ENCODE measurements at places on chromosomes 2 and 18.
A peak's percentile ranks its signal among the peaks of the same experiment; 100 is the strongest.

DNA sequence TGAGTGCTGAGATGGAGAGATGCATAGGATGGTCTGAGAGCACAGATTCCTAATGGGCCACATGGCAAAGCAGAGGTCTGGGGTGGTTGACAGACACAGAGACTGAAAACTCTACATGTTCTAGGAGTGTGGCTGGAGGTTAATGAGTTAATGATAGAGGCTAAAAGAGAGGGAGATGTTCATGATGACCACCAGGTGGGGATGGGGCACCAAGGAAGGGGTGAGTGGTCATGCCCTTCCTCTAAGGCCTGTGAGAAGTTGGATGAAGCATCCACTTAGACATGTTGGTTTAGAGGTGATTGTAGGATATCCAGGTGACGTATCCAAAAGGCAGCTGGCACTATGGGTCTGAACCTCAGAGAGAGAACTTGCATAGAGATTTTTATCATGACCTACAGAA lies 102.1 kb downstream of the LRP2 start:
- no peak for DNase-seq

DNA sequence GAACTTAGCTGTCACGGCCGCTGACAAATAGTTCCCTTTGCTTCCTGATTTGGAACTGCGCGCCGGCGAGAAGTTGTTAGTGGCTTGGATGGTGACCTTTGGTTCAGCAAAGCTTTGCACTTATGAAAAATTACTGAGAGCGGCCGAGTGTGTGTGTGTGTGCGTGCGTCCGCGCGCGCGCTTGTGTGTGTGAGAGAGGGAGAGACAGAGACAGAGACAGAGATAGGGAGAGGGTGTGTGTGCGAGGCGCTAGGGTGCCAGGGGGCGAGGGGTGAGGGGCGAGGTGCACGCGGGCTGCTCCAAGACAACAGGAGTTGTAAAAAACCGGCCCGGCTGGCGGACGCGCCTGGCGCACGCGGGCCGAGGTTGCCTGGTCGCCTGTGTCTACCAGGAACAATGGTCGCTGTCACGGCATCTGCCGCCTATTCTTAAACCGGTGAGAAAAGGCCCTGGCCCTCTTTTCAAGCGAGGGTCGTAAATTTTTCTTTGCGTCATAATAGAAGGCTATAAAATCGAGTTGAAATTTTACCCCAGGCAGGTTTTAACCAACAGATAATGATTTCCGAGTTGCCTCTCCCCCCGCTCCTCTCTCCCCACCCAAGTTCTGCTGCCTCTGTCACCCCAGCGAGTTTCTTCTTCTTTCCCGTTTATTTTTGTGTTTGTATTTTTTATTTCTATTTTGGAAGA lies 535 bp downstream of the HOXD3 start:
- DNase-seq = no peak

GRCh38 chr2:23135481-23136100 lies 249.4 kb upstream of the KLHL29 start:
- DNase-seq = no peak

DNA sequence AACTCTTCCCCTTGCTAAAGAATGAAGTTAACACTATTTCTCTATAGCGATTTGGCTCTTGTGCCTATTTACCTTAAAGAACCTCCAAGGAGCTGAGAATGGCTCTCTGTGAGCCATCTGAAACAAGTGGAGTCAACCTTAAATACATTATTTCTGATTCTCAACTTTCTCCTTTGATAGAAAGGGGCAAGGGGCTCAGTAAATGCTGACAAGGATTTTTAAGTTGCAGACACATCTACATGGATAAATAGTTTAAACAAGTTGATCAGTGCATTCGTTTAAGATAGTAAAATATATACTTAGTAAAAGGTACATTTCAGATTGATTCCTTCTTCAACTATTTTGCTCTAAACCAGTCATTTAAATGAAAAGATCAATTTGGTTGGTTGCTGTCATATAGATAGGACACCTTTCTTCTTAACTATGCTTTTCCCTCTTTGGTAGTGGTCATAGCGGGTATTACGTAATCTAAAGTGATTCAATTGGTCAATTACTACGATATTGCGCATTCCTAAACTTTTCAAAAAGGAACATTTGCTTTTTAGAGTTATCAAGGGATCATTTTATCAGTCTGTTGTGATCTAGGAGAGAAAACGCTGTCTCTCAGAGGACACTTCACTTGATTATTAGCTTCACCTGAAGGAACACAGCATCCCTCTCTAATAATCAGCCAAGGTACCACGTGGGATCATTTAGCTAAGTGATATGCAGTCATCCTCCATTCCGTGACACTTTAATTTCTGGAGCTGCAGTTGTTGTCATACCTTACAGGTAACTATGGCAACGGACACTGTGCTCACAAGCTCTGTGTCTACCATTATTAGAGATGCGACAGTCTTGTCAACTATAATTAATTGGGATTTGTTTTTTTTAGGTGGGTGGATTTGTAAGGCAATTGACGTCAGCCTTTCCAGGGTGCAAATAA lies 50.9 kb upstream of the KCNE4 start:
- DNase-seq = no peak

GRCh38 chr2:6111781-6112261 lies 419.6 kb downstream of the SOX11 start:
- DNase-seq = no peak

DNA sequence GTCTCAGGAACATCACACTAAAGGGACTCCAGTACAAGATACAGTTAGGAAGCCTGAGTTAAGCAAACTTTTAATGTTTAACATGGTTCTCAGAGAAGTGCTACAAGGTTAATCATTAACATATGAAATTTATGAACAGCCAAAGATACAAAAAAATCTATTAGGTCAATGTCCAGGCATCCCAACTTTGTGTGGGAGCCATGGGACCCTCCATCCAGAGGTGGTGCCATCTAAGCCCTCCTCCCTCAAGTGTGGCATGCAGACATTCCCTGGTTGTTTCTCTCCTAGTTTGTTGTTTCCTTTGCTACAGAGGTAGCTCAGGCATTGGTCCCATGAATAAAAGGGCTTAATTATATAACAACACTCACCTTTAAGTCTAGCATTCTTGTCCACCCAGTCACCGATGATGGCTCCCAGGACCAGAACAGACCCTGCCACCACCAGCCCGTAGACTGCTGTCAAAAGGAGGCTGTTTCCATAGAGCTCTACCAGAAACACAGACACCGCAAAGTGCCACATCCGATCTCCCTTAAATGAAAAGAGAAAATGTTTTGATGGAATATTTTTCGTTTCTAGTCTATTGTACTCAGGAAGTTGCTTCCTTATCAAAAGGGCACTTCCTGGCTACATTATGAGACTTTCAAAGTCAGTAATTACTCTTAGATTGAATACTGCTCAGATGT lies 5.7 kb downstream of the SLC40A1 start:
- no peak for DNase-seq

GRCh38 chr2:55061523-55062344 lies 11.5 kb upstream of the RTN4 start:
- DNase-seq = no peak

DNA sequence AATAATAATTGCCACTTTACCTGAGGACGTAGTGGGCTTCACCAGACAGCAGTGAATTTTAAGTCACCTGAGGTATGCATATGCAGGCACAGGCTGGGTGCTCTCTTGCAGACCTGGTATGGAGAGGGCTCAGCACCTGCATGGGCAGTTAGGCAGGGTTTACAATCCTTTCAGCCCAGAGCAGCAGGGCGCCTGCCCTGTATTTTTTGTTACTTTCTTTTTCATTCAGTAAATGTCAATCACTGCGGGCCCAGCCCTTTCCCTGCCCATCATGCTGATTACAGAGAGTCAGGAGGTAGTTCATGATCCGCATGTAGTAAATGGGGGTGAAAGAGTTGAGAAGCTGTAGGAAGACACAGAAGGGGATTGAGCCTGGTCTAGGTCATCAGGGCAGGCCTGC lies 147.0 kb upstream of the ALPP start:
- no peak for DNase-seq

GRCh38 chr2:102063487-102063911 lies 71.7 kb downstream of the IL1R2 start:
- peak; percentile 48 for DNase-seq

DNA sequence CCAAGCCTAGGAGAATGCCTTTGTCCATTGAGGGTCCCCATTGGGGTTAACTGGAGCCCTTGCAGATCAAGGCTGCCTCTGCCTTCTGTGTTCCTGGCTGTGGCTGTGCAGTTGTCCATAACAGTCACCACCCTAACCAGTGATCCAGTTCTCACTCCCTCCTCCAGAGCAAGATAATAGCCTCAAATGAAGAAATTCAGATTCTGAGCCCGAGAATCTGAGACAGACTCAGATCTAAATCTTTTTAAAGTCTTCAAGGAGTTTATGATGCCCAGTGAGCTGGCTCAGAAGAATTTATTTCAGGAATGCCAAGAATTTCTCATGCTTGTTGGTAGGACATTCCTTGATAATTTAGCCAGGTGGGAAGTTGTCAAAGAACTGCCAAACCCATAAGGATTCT lies 44.3 kb upstream of the RAB6C start:
- peak; percentile 7 for DNase-seq

- DNase-seq = peak; percentile 49
Observed at GRCh38 chr2:225282858-225283710, 116.4 kb upstream of the NYAP2 start.

- DNase-seq = no peak
Observed at GRCh38 chr2:52668724-52669123, 1098.9 kb upstream of the CHAC2 start.

DNA sequence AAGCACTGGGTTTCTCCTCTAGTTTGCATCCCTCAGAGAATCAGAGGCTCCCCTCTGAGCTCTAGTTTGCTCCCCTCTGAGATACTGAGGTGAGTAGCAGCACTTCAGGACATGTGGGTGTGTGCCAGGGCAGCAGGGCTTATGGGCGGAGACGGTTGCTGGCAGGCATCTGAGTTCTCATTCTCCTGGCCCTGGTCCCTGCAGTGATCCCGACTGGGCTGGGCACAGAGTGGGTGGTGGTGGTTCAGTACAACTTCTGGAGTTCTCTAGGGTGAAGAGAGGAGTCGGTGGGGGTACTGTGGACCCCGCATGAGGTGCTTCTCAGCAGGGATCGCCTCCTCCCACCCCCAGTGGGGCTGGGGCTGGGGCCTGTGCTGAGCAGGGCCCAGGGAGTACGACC lies 47.9 kb downstream of the BOLA3 start:
- no peak for DNase-seq

- DNase-seq = no peak
Observed at GRCh38 chr2:151239624-151240023, 22.0 kb downstream of the RBM43 start.

DNA sequence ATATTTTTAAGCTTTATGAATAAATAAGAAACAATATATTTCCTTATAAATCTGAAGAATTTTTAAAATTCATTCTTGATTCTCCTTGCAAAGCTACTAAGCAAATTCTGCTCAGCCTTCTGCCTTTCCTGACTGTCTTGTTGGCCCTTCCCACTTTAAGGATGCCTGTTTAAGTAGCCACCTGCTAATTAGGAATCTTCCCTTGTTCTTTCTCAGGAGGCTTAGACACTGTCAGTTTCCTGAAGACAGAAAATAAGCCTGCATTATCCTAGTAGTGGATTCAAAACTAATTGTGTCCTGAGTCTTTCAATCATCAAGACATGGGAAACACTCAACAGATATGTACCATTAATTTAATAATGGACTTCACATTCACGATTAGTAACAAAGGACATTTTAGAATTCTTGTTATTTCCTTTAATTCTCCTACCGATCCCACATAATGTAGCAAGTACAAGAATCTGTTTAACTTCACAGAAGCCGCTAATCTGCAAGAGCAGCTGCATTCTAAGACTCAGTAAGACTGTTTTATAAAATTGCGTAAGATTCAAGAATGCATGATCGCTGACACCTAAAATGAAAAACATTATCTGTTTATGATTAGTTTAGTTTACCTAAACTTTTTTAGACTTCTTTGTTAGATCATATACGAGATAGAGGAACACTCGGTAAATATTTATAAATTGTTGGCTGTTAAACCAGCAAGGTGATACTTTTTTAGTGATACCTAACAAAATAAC lies 445.4 kb upstream of the DSEL start:
- no peak for DNase-seq

DNA sequence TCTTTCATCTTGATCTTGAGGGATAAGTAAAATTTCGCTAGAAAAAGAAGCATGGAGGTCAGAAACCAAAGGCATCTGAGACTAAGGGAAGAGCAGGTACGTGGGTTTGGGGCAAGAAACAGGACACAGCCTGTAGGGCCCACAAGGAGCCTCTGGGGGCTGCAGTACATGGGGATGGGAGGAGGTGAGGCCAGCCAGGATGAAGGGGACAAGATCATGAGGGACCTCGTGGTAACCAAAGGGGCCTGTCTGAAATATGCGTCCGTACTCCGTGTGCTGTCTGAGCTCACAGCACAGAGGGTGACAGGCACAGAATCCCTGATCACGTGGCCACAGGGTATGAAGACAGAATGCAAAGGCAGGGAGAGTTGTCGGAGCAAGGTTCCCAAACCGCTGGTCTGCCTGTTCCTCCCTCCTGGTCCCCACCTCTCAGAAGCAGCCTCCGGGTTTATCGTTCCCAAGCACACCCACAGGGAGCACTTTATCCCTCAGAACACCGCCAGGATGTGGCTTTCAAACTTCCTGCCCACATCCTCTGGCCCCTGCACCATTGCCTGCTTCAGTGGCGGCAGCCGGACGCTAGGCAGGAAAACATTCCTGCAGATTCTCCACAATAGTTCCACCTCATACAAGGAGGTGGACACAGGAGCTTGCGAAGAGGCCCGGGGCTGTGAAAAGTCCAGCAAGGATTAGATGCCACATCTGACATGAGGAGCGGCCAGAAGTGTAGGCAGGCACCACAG lies 12.0 kb downstream of the TMEM163 start:
- no peak for DNase-seq

DNA sequence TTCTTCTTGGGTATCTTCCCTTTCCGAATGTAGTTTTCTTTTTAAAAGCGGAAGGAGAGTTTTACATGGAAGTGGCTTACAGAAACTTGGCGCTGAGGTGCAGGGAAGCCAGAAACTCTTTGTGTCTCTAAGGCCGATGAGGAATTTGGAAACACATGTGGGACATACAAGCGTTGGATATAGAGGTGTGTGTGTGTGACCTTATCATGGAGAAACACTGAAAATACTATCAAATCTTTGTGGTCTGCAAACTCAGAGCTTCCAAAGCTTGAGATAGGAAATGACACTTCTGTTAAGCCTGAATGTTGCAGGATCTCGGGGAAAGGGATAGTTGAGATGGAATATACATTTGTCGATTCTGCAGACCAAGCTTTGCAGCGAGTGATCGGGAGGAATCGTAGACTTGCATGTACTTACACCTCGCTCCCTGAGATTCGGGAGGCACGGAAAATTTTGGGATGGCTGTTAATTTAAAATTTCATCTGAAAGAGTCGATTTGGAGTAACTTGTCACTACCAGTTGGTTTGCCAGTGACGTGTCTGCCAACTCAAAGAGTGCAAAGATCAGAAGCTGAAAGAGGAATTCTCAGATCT lies 1.0 kb downstream of the NAB1 start:
- peak; percentile 30 for DNase-seq

- DNase-seq = no peak
Observed at GRCh38 chr2:121137571-121137970, 147.4 kb downstream of the TFCP2L1 start.

- DNase-seq = no peak
Observed at GRCh38 chr2:134738141-134738870, 19.5 kb upstream of the TMEM163 start.

- no peak for DNase-seq
Observed at GRCh38 chr2:160063271-160063670, 856 bp upstream of the PLA2R1 start.

- peak; percentile 3 for DNase-seq
Observed at GRCh38 chr2:170505631-170506275, 209.4 kb upstream of the SP5 start.

- no peak for DNase-seq
Observed at GRCh38 chr2:115396579-115396978, 954.1 kb downstream of the DPP10 start.

Data from fibroblast of skin of abdomen (primary cell).